ENCODE measurements at places on chromosomes 3 and 15.

DNA sequence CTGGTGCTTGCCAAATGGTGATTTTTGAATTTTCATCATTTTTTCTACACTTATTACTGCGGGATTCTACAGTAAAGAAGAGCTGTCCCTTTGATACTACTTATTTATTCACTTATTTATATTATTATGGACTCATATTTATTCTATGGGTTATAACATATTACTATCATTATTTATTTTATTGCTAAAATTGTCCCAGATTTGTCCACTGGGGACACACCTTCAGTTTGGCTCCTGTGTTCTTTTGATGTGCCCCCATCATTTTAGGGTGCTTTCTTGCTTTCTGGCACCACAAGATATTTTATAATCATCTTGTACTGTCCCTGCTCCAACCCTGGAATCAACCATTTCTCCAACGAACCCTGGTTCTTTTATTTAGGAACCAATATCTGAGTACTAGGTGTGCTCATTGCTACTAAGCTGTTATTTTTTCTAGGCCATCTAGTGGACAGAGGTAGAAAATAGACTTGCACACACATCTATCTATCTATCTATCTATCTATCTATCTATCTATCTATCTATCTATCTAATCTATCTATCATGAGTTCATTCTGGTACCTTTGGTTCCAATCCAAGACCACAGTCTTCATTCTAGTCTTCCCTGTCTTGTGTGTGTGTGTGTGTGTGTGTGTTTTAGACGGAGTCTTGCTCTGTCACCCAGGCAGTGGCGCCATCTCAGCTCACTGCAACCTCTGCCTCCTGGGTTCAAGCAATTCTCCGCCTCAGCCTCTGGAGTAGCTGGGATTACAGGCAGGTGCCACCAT, 16.0 kb downstream of the SLC22A14 start:
- no peak for DNase-seq

- DNase-seq: no peak
These were observed 420.6 kb downstream of the SHQ1 start for GRCh38 chr3:72427624-72428023.

DNA sequence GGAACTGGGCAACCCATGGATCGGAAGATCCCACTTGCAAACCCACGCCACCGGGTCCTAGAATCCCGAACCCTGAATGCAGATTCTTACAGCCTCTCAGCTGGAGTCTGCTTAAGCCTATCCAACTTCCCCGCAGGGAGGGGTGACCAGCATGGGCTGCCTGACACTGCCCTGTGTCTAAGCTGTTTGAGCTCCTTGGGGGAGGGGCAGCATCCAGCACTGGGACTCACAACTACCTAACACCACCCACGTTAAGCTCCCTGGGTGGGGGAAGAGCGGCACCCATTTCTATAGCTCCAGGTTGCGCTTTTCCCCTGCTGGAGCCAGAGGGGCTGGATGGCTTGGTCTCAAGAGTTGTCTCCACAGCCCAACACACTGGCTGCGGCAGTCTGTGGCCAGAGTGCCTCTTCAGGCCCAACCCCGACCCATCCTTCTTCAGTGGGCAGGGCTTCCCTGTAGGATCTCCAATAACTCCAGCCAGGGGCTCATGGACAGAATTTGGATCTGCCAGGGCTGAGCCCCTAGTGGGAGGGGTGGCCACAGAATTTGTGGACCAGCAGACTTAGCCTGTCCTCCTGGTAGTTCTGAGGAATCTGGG, 649.2 kb downstream of the TUSC7 start:
- no peak for DNase-seq

GRCh38 chr15:42059661-42060476, 34.5 kb downstream of the PLA2G4D start:
- DNase-seq: no peak

- DNase-seq: no peak
These were observed 112.0 kb upstream of the RPL32 start for GRCh38 chr3:12953201-12953995.

DNA sequence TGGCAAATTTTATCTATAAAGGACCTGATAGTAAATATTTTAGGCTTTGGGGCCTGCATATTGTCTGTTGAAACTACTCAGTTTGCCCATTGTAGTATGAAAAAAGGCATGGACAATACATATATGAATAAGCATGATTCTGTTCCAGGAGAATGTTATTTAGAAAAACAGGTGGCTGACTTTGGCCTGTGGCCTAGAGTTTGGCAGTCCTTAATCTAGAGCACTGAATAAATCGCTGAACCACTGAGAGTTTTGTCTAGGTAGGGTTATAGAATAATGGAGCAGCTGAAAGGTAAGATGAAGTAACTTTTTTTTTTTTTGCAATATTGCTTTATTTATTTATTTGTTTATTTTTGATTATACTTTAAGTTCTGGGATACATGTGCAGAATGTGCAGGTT, 75.0 kb downstream of the LRRC49 start:
- no peak for DNase-seq

GRCh38 chr15:78540871-78541743, 863 bp downstream of the PSMA4 start:
- no peak for DNase-seq

- DNase-seq: no peak
These were observed 2.6 kb upstream of the HHATL start for GRCh38 chr3:42705058-42705767.

DNA sequence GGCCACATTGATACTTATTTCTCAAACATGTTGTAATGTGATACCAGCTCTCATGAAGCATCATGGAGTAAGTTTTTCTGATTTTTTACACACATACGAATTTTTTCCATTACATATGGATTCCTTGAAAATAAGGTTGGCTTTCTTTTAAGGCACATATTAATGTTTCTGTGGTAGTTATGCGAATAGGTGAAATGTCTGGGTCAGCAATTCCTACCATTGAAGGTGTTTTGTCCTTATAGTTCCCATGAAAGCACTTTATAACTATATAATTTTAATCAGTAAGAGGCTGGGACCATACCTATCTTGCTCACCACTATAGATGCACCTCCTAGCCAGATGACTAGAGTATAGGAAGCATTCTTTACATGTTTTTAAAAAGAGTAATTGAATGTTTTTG, 33.0 kb downstream of the PHLDB2 start:
- DNase-seq: no peak

DNA sequence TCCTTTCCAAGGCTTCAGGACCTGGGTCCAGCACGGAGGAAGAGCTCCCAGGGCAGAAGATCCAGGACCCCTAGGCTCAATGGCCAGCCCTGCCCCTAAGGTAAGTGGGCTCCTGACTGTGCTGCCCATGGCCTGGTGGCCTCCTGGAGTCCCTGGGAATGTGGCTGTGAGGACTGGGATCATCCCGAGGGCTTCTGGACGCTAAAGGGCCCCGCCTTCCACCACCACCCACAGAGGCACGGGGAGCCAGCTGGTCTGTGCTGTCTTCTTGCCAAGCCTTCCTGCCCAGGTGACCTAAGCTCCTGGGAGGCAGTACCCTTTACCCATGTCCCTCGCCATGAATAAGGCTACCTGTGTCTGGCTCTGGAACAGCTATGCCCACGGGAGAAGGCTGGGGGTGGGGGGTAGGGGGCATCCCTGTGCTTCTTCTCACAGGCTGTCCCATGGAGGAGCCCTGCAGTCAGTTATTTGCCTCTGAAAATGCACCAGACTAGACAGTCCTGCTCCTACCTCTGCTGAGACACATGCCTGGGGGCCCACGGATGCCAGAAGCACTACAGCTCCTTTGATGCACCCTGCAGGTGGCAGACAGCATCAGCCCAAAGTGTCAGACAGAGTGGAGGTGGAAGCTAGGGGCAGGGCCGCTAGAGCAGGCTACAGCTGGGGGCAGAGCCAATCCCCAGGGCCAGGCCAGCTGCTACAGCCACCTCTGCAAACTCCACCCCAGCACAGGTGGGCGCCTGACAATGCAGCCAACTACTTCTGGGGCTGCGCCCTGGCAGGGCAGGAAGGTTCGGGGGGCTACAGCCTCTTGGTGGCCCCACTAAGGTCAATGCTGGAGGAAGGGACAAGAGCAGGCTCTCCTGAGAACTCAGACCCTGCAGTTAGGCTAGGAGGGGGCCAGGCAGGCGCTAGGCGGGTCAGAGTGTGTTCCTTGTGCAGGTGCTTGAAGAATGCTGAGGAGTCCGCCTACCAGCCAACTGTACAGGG, 90.9 kb downstream of the SEC22A start:
- no peak for DNase-seq

GRCh38 chr3:73765878-73766545, 141.3 kb upstream of the PDZRN3 start:
- DNase-seq: no peak

- DNase-seq: no peak
These were observed 66.9 kb upstream of the MYO5C start for GRCh38 chr15:52362497-52362896.

DNA sequence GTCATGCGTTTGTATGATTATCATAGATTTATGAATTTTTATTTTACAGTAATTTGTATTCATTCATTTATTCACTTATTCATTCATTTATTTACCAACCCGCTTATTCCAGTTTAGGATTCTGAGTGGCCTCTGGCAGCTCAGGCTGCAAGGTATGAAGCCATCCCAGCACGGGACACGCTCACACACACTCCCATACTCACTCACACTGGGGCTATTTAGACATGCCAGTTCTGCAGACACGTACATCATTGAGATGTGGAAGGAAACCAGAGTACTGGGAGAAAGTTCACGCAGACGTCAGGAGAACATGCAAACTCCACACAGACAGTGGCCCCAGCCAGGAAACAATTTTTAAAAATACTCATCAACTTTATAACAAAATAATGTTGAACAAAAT, 5.1 kb downstream of the CDIN1 start:
- no peak for DNase-seq

DNA sequence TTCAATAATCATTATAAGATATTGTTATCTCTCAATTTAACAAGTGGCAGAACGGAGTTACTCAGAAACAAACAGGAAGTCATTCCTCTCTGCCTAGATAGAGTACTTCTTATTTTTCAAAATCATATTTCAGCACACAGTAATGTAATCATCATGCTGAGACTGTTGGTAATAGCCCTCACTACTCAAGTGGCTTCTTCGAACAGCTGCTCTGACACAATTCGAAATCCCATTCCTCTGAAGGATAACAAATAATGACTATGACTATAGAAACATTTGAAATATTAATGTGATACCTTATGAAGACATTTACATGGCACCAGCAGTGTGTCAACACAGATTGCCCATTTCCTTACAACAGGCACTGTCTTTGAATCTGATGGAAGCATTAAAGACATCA, 1249.8 kb downstream of the NSUN3 start:
- DNase-seq: no peak

GRCh38 chr3:25575001-25575400, 89.7 kb downstream of the TOP2B start:
- no peak for DNase-seq

GRCh38 chr3:101813817-101814440, 34.9 kb downstream of the NXPE3 start:
- DNase-seq: no peak

DNA sequence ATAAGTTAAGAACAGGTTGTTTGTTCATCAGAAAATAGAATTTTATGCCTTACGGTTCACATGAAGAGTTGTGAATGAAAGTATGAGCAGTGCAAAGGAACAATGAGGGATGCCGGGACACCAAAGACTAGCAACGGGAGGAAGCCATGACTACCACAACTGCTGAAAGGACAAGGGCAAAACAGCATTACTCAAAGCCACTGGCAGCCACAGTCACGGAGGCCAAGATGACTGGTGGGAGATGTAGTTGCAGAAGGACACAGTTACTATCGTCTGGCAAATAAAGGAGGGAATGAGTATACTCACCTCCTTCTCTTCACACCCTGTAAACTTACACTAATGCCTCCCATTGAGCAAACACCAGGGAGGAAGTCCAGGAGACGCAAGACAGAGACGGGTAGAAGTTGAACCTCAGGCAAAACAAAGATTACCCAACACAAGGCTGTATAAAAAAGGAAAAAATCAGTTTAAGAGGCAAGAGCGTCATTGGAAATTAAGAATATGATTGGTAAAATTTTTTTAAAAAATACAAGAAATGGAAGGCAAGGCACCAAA, 675.5 kb downstream of the FHIT start:
- no peak for DNase-seq

GRCh38 chr15:99618941-99619411, 53.2 kb downstream of the MEF2A start:
- no peak for DNase-seq

- DNase-seq: no peak
These were observed 1.0 kb downstream of the ZFAND6 start for GRCh38 chr15:80060356-80061006.

DNA sequence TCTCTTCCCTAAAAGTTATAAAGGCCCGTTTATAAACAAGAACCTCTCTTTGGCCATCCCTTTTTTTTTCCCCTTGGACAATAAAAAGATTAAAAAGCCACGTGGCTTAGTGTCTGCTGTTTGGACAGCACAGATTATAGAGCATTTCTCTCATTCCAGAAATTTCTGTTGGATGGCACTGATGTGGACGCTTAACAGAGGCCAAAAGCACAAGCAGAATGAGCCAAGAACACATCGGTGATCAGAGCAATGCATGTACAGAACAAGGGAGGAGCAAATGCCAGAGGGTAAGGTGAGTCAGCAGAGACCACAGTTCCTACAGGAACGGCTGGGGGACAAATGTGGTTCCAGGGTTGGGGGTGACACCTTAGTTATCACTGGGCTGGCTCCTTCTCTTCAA, 30.3 kb upstream of the CTNNB1 start:
- DNase-seq: no peak

- no peak for DNase-seq
These were observed 24.3 kb upstream of the POLG start for GRCh38 chr15:89358755-89359439.

- DNase-seq: no peak
These were observed 472.8 kb downstream of the ZIC1 start for GRCh38 chr3:147881933-147882332.

DNA sequence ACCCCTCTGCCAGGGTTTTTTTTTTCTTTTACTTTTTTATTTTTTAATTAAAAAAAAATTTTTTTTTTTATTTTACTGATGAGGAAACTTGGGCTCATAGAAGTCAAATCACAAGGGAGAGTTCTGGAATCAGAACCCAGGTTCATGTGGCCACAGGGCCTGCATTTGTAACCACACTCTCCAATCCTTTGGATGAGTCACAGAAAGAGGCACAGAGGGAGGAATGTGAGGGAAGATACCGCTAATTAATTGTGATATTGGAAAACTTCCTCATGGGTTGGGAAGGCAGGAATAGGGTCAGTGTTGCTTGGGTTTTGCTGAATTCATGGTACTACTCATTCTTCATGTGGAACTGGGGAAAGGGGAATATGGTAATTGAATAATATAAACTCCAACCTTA, 132.9 kb upstream of the SLC6A11 start:
- DNase-seq: no peak

- no peak for DNase-seq
These were observed 258.1 kb upstream of the NECTIN3 start for GRCh38 chr3:110813541-110813940.

DNA sequence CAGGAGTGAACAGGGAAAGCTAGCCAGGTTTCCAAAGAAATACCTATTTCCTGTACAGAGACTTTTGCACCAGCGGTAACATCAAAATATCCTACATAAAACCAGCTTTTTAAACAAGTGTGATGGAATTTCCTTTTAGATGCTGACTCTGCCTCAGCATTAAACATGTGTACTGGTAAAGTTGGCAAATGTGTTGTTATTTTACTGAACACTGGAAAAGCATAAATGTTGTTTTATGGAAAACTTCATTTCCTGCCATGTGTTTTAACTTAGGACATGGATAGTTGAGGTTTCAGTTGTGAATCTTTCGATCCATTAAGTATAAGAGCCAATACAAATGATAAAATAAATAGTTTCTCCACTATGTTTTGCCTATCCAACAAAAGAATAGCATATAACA, 15.7 kb downstream of the OXNAD1 start:
- peak; percentile 36 for DNase-seq

- no peak for DNase-seq
These were observed 312.4 kb upstream of the KCNMB2 start for GRCh38 chr3:178223876-178224275.
